ENCODE measurements at places on chromosomes 3 and 15. TPM values are rescaled to one million over a fixed set of nuclear protein-coding genes. Genes with fewer than 3 reads are reported as not detected.

DNA sequence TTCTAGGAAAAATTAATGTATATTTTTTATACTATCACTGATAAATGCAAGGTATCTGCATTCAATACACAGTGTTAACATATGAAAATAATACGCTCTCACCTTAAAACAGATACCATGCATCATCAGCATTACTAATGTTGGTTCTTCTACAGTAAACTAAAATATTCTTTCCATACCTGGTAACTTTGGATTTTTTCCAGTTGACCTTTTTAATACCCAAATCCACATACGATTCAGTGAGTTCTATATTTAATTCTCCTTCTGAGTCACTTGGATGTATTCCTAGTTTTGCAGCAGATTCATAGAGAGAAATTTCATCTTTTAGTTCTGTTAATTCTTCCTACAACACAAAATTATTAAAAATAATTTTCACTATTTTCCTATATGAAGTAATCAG lies 29.9 kb downstream of the CEP152 start:
- H3K36me3 ChIP-seq = peaks cover 2% of the 10 kb centered on the region
- peaks cover 14% of the 10 kb centered on the region for H3K4me1 ChIP-seq
- H3K4me3 ChIP-seq = no peak overlapping the region
- no peak for DNase-seq

DNA sequence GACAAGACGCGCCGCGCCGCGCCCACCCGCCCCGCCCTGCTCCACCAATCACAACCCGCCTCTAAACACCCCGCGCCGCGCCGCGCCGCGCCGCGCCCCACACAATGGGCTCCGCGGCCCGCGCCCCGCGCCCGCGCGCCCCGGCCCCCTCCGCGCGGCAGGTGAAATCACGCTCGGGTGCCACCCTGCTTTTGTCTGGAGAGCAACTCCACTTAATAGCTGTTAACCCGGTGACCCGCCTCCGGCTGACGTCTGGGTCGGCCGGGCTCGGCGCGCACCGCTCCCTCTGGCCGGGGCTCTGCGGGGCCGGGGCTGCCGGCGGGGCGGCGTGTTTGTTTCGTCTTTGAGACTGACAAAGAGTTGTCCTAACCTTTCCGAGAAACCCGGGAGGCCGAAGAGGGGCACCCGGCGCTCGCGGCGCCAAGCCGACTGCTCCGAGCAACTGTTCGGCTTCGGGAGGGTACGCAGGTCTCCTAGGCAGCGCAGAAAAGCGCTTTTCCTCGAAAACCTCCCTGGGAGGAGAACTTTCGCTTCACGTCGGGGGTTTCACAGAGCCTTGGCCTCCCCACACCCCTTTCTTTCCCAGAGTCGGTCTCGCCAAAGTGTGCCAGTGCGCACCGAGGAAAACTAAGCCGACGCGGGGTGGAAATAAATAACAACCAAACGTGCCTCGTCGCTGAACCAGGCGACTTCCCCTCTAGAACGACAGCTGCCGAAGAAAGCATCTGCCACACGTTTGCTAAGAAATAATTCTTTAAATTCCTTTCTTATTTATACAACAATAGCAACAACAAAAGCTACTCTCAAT lies 518.4 kb downstream of the FOXP1 start:
- H3K4me3 ChIP-seq = peak overlapping the region; percentile 79
- H3K27ac ChIP-seq = peak overlapping the region; percentile 88
- no peaks in the 10 kb centered on the region for H3K36me3 ChIP-seq
- H3K4me1 ChIP-seq = peaks cover 39% of the 10 kb centered on the region
- peak; percentile 49 for DNase-seq
- H3K27me3 ChIP-seq = no peaks in the 10 kb centered on the region

GRCh38 chr3:70000563-70001081 lies 1.1 kb downstream of the SAMMSON start:
- no peak overlapping the region for H3K4me3 ChIP-seq
- H3K36me3 ChIP-seq = no peaks in the 10 kb centered on the region
- H3K4me1 ChIP-seq = no peaks in the 10 kb centered on the region
- no peaks in the 10 kb centered on the region for H3K27me3 ChIP-seq
- DNase-seq = no peak
- H3K27ac ChIP-seq = no peak overlapping the region

DNA sequence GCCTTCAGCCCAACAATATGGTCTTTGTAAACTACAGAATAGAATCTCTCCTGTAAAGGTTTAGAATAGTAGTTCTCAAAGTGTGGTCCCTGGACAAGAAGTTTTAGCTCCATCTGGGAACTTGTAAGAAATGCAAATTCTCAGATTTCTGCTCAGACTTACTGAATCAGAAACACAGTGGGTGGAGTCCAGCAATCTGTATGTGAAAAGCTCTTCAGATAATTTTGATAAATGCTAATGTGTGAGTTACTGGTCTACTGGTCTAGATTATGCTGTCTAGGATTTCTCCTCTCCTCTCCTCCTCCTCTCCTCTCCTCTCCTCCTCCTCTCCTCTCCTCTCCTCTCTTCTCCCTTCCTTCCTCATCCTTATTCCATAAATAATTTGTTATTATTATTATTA lies 57.5 kb downstream of the RBMS3 start:
- no peak for DNase-seq
- H3K36me3 ChIP-seq = no peaks in the 10 kb centered on the region
- H3K4me3 ChIP-seq = no peak overlapping the region
- H3K27ac ChIP-seq = no peak overlapping the region

DNA sequence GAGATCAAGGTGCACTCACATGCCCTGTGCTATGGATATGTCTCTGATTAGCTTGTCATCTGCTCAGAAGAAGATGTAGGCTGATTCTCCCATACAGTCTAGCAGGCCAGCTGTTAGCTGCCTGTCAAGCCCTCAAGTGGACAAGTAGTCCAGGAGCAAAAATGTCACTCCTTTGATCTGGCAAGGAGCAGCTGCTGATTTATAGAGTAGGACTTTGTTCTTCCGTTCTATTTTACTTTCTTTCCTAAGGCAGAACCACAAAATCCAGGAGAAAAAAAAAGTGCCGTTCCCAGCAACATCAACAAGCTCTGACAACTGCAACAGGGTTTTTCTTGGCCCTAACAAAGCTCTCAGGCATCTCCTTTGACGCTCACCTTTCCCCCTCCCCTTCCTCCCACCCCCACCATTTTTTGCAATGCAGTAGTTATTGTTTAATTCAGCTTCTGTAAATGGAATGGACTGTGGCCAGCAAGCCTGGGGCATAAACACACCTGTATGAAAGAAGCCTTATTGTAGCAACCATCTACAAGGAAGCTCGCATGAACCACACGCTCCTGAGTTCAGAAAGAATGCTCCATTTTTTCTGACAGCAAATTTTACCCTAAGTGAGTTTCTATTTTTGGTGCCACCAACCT lies 196.3 kb downstream of the MEIS2 start:
- DNase-seq = no peak
- H3K27me3 ChIP-seq = no peaks in the 10 kb centered on the region
- H3K27ac ChIP-seq = no peak overlapping the region
- no peak overlapping the region for H3K4me3 ChIP-seq
- H3K36me3 ChIP-seq = no peaks in the 10 kb centered on the region
- H3K4me1 ChIP-seq = no peaks in the 10 kb centered on the region

- no peaks in the 10 kb centered on the region for H3K27me3 ChIP-seq
- H3K4me1 ChIP-seq = no peaks in the 10 kb centered on the region
Observed at GRCh38 chr3:192373586-192373985, 353.8 kb downstream of the FGF12 start.

- H3K27ac ChIP-seq = no peak overlapping the region
- H3K4me3 ChIP-seq = no peak overlapping the region
- H3K4me1 ChIP-seq = no peaks in the 10 kb centered on the region
Observed at GRCh38 chr3:54936561-54936960, 8.7 kb upstream of the LRTM1 start.

- no peaks in the 10 kb centered on the region for H3K4me1 ChIP-seq
- no peaks in the 10 kb centered on the region for H3K27me3 ChIP-seq
- no peak overlapping the region for H3K27ac ChIP-seq
- no peak overlapping the region for H3K4me3 ChIP-seq
- peaks cover 37% of the 10 kb centered on the region for H3K36me3 ChIP-seq
Observed at GRCh38 chr3:123716411-123716810, 131.6 kb upstream of the HACD2 start.

DNA sequence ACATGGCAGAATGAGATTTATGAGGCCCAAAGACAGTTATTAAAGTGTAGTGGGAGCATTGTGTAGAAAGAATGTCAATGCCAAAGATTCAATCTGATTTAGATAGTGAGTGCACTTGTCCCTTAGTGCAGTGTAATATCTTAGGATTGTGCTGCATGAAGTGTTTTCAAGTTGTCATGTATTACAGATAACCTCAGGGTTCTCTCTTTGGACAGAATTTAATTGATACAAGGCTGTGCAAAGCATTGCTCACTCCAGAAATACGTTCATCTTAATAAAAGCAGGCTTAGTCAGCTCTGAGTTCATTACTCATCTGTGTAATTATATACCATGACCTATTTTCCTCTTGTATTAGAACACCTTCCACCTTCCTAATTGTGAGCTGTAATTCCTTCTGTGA lies 16.0 kb upstream of the GPR171 start:
- H3K27me3 ChIP-seq = no peaks in the 10 kb centered on the region
- H3K4me1 ChIP-seq = peaks cover 6% of the 10 kb centered on the region
- no peak overlapping the region for H3K27ac ChIP-seq
- DNase-seq = no peak
- H3K36me3 ChIP-seq = no peaks in the 10 kb centered on the region
- no peak overlapping the region for H3K4me3 ChIP-seq

The ST8SIA2 gene
- total RNA-seq = not detected

The GCSAM gene
- total RNA-seq = 0.08 TPM

The WDR93 gene
- total RNA-seq = 0.08 TPM

The AQP9 gene
- 103 TPM for total RNA-seq

The SH2D7 gene
- not detected for total RNA-seq

The GOLIM4 gene
- 17.9 TPM for total RNA-seq

The PLSCR2 gene
- not detected for total RNA-seq

The CACNA2D2 gene
- 0.19 TPM for total RNA-seq

The SAMMSON gene
- not detected for total RNA-seq

All from liver (tissue), 10 donors.